ENCODE measurements at places on chromosomes 5 and 9. TPM values are rescaled to one million over a fixed set of nuclear protein-coding genes. Genes with fewer than 3 reads are reported as not detected.
A peak's percentile ranks its signal among the peaks of the same experiment; 100 is the strongest.

DNA sequence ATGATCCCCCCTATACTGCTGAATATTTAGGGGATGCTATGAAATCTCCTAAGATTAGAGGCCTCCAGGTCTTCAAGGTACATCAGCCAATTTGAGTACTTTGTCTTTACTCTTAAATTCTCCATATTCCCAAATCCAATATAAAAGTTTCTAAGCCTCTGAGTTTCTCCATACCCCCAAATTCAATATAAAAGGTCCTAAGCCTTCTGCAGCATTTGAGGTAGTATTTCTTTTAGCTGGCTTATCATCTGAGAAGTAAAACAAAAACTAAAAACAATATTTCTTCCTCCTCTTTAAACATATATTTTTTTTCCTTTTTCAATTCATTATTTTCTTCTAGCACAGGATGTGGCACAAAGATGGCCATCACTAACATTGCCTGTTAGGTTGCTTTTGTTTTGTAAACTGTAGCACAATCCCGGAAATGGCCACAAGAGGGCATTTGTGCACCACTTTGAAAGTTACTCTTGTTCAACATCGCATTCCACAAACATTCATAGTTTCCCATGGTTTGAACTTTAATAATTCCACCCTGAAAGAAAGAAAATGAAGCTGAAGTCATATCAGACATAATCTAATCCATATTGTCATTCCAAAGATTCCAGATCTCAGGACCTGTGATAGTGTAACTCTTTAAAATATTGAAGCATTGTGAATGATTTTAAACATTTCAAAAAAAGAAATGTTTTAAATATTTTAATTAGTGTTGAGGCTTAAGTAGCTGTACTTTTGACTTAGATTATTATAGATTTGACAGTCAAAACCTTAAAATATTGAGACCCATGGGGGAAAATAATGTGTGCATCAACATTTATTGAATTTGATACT lies 21.0 kb upstream of the SCGB3A2 start:
- peak; percentile 66 for ATAC-seq

DNA sequence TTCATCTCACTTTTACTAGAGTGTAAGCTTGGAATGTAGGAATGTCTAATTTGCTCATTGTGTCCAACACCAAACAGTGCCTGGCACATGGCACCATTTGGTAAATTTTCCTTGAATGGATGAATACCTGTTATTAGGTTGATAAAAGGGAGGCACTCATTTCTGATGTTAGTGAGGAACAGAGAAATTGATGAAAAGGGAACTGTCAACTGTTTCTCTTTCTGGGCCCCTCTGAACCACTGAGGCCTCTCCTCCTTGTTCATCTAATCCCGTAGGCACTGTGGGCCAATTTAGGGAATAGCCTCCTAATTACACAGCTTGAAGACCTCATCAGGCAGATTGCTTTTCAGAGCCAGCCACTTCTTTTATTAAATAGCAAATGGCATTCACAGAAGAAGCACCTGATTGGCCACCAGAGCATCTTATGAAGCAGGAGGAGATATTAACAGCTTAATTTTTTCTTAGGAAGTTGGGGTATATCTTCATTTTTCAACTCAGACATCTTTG lies 22.6 kb downstream of the MRRF start:
- ATAC-seq, result no peak

DNA sequence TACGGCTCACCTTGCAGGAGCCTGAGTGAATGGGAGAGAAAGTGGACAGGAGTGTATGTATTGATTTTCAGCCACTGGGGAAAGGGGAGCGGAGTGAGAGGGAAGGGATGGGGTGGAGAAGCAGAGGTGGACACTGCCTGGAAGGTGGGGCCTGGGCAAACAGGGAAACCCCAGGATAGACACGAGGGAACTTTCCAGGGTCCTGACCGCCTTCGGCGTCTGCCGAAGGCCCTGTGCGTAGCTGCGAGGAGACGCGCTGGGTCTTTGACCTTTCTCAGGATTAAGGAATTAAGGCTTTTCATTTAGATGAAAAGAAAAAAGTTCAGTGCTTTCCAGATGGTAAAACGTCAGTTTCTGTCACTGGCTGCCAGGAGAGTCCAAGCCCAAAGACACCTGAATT lies 134.6 kb upstream of the RAPGEF1 start:
- ATAC-seq, result no peak

GRCh38 chr9:84851935-84852585 lies 182.5 kb downstream of the NTRK2 start:
- ATAC-seq, result peak; percentile 86

DNA sequence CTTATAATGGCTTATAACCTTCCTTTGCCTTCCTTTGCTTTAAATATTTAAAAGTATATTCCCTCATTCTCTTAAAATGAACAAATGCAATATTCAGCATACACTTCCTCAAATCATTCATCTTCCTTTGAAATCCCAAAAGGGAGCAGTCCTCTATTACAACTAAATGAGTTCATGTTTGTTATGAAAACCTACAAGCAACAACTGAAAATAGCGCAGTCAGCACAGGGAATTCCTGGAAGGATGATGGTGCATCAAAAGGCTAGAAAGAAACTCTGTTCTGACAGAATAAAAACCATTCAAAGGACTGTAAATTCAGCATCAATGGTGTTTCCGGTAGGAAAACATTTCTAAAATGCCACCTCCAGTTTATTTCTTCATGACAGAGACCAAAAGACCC lies 3.3 kb downstream of the NR6A1 start:
- ATAC-seq, result no peak

GRCh38 chr9:91781116-91781515 lies 168.9 kb downstream of the ROR2 start:
- no peak for ATAC-seq

The CD74 gene
- 125 TPM for total RNA-seq

Data from esophagus mucosa (tissue), 1 donor.